ENCODE measurements at places on chromosomes 4 and X. TPM values are rescaled to one million over a fixed set of nuclear protein-coding genes. Genes with fewer than 3 reads are reported as not detected.

The SLC38A5 gene
- polyA plus RNA-seq: 54.9 TPM

DNA sequence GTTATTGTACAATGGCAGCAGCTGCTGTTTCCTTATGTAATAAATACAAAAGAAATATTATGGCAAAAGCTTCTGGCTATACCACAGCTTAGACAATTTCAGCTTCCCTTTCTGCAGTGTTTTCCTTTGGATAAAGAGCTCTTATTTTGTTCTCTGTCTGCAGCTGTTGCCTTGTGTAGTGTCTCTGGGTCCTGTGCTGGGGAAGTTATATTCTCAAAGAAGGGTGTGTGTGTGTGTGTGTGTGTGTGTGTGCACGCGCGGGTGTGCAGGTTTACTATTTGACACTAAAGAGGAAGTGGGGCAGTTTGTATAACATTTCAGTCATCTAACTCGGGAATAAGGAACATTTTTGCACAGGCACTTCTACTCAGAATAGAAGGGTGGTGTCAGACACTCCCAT is 83.6 kb downstream of the REPS2 start:
- DNase-seq: no peak

- no peak for DNase-seq
Observed at GRCh38 chrX:103012945-103013344, 51.0 kb downstream of the BEX1 start.

The TMPRSS11F gene
- not detected for polyA plus RNA-seq

The PGRMC1 gene
- 141 TPM for polyA plus RNA-seq

The PLRG1 gene
- polyA plus RNA-seq: 114 TPM

DNA sequence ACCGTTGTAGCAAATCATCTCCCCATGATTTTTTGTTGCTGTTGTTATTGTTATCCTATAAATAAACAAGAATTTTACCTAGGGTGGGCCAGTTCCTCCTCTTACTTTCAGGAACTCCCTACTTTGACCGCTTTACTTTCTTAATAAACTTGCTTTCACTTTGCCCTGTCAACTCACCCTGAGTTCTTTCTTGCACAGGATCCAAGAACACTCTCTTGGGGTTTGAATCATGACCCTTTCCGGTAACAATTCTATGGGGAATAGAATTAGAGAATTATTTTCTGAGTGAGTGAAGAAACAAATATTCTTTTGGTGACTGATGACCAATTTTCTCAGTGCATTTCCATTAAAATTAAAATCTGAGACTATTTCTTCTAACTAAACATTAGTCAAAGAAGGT is 584.0 kb upstream of the TENM3 start:
- DNase-seq: no peak

The XAGE2 gene
- polyA plus RNA-seq: not detected

The KIF4A gene
- polyA plus RNA-seq: 16.8 TPM

DNA sequence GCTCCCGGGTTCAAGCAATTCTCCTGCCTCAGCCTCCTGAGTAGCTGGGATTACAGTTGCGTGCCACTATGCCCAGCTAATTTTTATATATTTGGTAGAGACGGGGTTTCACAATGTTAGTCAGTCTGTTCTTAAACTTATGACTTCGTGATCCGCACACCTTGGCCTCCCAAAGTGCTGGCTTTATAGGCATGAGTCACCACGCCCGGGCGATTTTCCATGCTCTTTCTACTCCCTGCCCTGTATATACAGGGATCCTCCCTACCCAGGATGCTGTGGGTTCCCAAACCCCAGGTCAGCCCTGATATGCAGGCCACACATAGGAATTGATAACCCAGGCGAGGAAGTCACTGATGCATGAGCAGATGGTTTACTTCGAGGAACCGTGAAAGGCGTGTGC is 31.4 kb downstream of the SSX5 start:
- no peak for DNase-seq

All from left lung (tissue), 14 donors.